ENCODE measurements at places on chromosomes 4 and X.

GRCh38 chr4:40261231-40262076 is 64.6 kb downstream of the RHOH start:
- no peak for DNase-seq

GRCh38 chr4:189001283-189001970 is 862.2 kb downstream of the TRIML1 start:
- DNase-seq: no peak

GRCh38 chrX:70552130-70552704 is 107.6 kb downstream of the DLG3 start:
- no peak for DNase-seq

DNA sequence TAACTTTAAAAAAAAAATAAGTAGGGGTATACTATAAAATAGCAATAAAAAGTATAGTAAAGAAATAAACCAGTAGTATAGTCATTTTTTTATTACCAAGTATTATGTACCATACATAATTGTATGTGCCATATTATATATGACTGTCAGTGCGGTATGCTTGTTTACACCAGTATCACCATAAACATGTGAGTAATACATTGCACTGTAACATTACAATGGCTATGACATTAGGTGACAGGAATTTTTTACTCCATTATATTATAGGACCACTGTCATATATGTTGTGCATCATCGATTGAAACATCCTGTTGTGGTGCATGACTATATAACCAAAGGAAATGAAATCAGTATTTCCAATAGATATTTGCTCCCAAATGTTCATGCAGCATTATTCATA is 176.9 kb upstream of the ARHGAP24 start:
- DNase-seq: no peak

DNA sequence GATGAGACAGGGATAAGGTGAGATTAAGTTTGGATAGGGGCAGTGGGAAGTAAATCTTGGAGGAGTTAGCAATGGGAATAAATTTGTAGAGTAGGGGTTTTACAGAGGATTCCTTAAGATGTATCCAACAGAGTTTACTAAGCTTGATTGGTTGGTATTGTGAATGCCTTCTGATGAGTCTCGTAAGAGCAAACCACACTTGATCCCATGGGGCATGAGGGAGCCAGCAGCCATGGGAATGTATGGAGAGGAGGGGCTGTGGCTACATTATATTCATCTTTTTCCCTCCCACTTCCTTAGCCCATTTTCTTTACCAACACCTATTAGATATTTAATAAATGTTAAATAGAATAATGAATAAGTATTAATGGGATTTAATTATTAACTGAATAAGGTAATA is 126.6 kb upstream of the NDST3 start:
- no peak for DNase-seq

Measured in stimulated activated CD4-positive, alpha-beta T cell treated with anti-CD3 and anti-CD28 coated beads, TNF-alpha, amount 100 ng/mL, for 24 hours (primary cell).